ENCODE measurements at places on chromosomes 5 and 9.

- no peak for DNase-seq
Measured at GRCh38 chr9:36566813-36567221, 5.9 kb upstream of the MELK start.

- DNase-seq, result no peak
Measured at GRCh38 chr5:172052450-172053236, 46.2 kb upstream of the FBXW11 start.

DNA sequence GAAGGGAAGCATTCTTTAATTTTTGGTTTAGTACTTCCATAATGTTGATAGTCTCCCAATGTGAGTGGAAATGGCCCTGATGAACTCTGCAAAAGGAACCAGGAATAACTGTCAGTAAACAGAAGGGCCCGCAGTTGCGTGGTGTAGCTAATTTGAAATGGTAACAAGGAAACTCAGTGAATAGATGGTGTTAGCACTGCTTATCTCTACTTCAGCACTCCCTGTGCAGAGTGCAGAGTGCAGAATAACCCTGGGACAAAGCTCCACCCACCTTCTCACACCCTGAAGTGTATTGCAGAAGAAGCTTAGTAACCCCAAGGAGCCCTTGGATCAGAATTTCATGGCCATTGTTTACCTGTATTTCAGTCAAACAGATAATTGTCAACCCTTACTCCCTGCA is 158.9 kb downstream of the PCSK5 start:
- DNase-seq, result no peak

DNA sequence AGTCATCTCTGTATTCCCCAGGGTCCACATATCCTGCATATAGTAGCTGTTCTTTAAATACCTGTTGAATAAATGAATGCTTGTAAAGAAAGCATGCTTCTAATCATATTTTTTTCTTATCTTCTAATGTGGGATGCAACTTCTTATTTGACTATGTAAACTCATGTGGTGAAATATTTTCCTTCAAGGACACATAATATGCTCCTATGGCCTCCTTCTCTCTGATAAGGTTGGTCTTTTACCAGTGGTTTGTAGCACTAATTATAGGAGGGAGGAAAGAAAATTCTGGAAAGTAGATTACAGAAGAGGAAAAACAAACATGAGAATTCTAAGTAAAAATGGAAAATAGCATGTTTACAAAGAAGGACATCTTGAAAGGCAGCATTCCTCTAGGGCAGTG is 28.6 kb upstream of the C5orf63 start:
- DNase-seq, result no peak

DNA sequence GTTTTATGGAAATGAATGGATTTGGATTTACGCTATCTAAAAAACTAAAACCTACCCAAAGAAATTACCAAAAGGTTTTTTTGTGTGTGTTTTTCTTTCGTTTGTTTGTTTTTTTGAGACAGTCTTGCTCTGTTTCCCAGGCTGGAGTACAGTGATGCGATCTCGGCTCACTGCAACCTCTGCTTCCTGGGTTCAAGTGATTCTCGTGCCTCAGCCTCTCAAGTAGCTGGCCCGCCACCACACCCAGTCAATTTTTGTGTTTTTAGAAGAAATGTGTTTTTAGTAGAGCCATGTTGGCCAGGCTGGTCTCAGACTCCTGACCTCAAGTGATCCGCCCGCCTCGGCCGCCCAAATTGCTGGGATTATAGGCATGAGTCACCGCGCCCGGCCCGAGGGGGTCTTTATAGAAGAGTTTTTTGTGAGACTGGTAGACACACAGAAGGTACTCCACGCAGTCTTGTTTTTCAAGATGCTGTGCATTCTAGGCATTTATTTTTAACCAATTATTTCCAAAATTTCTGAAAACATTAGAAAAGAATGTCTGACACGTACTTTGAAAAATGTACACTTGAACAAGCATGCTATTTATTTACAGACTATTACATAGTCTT is 75.7 kb downstream of the NR6A1 start:
- no peak for DNase-seq

DNA sequence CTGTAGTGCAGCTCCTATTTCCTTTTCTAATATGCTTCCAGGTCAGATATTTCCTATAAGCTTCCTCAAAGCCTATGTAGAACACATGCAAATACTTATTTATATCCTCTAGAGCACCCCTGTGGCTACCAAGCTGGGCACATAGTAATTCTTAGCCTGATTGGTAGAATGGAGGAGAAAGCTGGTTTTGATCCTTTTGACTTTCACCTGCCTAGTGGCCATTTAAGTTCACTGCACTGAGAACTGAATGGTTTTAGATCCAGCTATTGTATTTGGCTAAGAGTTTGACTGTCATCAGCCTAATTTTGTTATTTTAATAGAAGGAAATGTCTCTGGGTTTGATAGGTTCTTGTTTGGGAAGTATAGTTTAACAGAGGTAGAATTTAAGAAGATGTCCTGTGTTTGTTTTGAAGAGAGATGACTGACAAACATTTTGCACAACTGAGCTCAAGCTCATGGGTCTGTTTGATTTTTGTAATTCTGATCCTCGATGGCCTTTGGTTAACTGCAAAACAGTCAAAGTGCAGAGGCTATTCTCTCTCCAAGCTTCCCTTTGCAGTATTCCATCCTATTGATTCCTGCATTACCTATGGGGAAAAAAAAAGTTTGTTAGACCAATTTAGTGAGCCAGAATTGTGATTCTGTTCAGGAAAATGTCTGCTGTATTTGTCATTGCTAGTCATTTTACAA is 85.4 kb downstream of the KCNN2 start:
- no peak for DNase-seq

Measured in T-helper 1 cell (primary cell).